ENCODE measurements at places on chromosomes 6 and 20.

- DNase-seq, result no peak
Observed at GRCh38 chr6:75287424-75287823, 2.8 kb upstream of the TMEM30A start.

GRCh38 chr6:105802703-105803102, 283.4 kb upstream of the PRDM1 start:
- DNase-seq, result no peak

GRCh38 chr6:43271103-43271815, 26.8 kb upstream of the SLC22A7 start:
- DNase-seq, result no peak

DNA sequence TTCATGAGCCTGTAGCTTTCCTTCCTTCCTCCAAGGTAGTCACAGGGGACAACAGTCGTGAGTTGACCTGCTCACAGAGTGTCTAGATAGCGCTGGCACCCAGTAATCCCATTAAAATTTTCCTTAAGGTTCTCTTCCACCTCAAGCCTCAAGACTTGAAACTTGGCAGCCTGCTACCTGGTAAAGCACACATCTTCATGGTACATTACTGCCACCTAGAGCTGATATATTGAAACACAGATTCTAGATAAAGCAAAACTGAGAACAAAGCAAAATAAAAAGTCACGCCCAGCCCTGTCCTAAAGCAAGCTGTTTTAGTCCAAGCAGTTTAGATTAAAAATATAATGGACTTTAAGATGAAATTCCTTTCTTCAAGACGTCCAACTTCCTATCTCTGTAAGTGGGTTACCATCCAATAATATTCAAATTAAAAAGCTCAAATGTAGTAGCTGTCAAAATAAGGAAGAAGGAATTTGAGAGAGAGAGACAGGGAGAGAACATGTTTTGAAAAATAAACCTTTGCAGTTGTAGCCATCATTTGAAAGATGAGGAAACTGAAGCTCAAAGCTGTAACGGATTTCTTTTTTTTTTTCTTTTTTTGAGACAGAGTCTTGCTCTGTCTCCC, 50.7 kb upstream of the CD83 start:
- peak; percentile 77 for DNase-seq

DNA sequence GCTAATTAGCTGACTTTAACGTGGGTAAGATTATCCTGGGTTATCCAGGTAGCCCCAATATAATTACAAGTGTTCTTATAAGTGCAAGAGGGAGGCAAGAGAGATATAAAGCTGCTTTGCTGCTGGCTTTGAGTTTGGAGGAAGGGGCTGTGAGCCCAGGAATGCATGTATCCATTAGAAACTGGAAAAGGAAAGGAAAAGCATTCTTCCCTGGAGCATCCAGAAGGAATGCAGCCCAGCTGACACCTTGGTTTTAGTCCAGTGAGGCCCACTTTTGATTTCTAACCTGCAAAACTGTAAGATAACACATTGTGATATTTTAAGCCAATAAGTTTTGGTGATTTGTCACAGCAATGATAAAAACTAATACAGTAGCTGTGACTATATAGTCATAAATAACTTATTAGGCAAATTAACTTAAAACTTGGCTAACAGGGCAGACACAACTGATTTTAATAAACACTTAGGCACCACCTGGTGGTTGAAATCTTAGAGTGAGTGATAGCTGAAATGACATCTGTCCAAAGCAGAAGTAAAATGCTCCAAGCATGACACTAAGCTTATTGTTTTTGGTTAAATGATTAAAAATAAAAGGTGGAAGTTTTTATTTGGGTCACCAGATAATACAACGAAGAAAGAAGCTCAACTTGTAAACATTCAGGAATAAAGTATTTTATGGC, 35.6 kb downstream of the ADGRF4 start:
- DNase-seq, result peak; percentile 27

GRCh38 chr20:45032781-45033180, 66.5 kb downstream of the STK4 start:
- DNase-seq, result no peak

DNA sequence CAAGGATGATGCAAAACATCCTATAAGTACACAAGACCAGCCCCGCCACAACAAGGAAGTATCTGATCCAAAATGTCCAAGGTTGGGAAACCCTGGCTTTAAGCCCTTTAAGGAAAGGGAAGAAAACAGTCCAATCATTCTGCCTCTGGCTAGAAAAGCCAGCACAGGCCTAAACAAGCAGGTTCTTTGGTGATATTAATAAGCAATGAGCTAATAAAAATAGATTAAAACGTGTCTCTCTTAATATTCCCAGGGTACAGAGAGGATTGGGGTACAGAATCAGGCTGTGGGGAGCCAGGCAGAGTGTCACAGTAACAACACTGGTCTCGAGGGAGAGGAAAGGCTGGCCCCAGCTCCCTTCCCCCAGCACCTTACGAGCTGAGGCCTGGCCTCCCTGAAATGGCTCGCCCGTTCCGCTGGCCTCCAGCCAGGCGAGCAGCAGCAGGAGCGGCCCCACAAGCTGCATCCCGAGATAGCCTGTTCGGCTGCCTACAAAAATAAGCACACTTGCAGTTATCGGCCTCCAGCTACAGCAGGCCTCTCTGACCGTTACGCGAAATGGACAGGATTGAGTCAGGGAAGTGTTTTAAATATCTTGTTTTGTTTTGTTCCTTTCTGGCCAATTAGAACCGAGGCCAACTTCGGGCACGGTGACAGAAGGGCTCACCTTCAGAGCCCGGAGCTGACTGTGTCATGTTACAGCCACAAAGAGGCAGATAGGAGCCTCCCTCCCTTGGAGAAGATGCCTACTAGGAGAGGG, 4.0 kb upstream of the ZMYND8 start:
- DNase-seq, result peak; percentile 62

GRCh38 chr6:61562098-61562497, 723.9 kb downstream of the KHDRBS2 start:
- no peak for DNase-seq

GRCh38 chr6:90028066-90028778, 134.0 kb downstream of the GJA10 start:
- DNase-seq, result no peak

DNA sequence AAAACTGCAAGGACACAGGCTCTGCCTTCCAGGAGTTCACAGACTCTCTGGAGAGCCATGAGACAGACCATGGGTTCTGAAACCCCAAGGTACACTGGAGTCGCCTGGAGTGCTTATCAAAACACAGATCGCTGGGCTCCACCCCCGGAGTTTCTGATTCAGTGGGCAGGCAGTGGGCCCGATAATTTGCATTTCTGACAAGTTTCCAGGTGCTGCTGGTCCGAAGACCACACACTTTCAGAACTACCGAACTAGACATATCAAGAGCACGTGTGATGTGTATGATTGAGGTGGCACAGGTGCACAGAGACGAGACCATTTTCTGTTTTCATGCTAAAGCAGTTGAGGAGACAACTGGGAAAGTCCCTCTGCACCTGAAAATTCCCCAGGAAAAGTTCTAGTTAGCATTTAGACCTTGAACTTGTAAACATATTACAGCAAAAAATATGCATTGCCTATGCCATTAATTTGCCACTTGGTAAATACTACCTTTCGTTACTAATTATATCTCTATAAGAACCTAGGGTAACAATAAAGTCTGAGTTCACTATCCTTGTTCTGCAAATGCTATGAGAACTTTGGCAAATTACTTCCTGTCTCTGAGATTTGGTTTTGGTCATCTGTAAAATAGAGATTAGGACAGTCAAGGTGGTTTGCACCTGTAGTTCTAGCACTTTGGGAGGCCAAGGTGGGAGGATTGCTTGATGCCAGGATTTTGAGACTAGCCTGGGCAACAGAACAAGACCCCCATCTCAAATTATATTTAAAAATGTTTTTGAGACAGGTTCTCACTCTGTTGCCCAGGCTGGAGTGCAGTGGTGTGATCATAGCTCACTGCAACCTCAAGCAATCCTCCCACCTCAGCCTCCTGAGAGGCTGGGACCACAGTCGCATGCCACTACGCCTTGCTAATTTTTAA, 14.3 kb upstream of the PIM1 start:
- no peak for DNase-seq

Data from SW 1271 (cell line).